ENCODE measurements at places on chromosomes 4 and X.

DNA sequence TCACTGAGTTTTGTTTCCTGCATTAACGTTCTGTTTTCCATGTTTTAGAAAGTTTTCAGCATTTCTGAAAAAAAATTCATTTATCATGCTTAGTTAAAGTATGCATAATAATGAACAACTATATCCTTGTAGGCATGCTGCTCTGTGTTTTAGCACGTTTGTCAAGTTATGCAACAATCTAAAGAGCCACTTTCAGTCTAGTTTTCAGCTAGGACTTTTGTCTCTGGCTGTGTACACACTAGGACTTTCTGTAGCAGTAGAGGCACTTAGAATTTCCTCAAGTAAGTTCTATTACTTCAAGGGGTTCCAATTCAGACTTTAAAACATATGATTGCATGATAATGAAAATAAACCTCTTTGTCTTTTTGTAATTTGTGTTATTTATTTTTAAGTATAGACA, 12.4 kb downstream of the DCAF8L1 start:
- DNase-seq: no peak

DNA sequence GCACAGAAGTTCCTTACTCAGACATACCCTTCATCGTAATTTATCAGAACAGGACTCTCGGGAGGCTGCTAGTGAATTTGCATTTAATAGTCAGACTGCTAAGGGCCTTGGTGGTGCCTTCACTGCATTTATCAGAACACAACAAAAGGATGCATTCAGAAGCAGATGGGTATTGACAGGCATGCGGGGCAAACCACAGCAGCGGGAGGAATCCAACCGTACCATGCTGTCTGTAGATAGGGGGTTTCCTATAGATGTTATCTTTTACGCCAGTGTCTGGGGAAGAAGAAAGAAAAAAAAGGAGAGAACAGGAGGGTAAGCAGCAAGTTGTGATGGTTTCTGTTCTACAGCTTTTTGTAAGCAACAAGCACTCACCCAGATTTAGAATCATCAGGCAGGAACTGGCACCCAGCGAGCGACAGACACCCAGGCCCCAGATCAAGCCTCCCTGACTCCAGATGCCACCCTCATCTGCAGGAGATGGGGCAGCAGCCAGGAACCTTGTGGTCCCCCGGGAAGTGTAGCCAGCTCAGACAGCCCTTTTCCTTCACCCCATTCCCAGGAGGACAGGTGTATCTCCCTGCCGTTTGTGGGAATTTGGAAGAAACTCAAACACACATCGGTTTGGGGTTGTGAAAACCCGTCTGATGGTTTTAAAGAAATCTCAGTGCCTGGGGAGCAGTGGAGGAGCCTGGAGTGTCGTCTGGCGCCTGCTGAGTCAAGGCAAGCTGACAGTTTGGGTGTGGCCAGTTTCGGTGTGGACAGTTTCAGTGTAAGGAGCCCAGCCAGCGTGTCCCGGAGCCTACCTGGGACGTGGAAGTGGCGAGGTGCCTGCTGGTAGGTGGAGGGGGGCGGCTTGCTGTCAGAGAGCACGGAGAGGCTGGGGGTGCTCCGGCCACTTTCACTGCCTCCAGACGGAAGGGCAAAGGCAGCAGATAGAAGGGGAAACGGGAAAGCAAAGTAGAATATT, 80.0 kb upstream of the AFAP1 start:
- no peak for DNase-seq

GRCh38 chrX:123873956-123874355, 14.1 kb downstream of the XIAP start:
- DNase-seq: no peak

DNA sequence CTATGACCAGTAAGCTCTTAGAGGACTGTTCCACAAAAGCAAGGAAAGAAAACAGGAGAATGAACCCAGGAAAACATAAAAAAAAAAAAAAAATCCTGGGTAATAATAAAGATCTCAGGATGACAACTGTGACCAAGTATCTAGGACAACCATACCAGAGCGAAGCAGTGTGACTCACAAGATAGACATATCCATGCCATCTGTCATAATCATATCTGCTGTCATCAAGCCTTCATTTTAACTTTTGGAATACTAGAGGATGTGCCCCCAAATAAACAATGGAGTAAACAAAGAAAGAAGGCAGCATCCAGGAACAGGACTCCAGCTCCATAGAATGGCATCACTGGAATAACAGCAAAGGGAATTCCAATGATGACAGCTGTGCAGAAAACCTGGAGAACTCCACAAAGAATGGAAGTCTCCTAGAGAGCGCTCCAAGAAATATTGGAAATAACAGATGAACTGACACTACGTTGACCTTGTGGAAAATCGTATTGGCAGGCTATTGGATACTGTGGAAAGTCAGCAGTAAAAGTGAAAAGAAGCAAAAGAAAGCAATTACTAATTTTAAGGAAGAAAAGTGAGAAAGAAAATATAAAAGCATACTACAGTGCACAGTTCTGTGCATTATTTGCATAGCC, 35.3 kb downstream of the HPGDS start:
- DNase-seq: no peak

DNA sequence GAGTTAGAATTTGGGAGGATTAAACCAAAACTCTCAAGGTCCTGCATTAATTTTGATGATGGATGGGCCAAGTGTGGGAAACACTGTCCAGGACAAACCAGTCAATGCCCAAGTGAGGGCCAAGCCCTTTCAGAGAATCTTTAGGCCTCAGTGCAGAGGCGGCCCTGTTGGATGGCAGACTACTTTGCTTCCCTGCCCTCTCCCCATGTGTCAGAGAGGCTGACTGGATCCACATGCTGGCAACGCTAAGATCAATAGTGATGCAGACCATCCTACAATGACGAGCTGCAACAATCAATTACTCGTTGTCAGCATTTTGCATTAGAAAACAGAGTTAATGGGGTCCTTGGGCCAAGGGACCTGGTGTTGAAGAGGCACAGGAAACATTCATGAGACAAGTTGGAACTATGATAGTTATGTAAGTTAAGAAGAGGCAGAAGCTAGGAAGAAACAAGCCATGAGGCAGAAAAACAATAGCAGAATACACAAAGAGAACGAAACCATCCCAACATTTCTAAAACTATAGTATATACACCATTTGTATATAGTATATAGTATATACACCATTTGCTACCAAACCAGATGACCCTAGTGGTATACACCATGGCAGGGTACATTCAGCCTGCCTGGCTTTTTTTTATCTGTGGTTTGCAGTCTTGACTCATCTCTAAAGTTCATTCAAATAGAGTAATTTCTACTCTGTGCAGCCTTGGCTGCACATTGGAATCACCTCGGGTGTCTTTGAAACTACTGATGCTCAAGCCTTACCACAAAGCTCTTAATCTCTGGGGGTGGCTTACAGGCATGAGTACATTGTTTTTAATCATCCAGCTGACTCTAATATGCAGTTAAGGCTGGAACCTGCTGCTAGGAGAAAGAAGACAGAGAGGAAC, 147.7 kb upstream of the GYPA start:
- DNase-seq: no peak

GRCh38 chrX:21756785-21757529, 959 bp downstream of the SMPX start:
- DNase-seq: no peak

GRCh38 chr4:158169506-158169905, 3.3 kb downstream of the GASK1B start:
- no peak for DNase-seq

- DNase-seq: no peak
These were observed 5.0 kb upstream of the MMAA start for GRCh38 chr4:145614233-145614610.

DNA sequence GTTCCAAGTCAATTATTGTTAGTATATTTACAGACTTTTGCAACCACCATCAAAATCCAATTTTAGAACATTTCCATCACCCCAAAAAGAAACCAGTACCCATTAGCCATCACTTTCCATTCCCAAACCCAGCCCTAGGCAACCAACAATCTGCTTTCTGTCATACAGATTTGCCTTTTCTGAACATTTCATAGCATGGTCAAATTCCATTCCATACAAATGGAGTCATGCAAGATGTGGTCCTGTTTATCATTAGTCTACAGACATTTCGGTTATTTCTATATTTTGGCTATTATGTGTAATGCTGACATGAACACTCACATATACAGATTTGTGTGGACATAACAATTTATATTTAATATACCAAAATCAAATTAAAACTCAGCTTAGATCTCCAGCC, 508.7 kb downstream of the ZNF674 start:
- no peak for DNase-seq

DNA sequence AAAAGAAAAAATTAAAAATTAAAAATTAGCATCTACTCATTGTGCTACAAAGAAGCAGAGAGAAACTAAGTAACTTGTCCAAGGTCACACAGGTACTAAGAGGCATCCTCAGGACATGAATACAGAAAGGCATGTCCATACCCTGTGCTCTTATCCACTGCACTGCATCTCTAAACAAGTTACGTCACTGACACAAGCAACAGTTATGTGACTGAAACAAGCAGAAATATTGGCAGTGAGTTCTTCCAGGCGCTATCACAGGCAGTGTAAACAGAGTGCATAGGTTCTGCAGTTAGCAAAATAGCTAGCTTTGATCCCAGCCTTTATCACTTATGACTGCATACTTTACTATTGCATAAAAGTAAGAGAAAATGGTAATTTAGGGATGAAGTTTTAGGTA, 7.9 kb downstream of the VEGFC start:
- no peak for DNase-seq

DNA sequence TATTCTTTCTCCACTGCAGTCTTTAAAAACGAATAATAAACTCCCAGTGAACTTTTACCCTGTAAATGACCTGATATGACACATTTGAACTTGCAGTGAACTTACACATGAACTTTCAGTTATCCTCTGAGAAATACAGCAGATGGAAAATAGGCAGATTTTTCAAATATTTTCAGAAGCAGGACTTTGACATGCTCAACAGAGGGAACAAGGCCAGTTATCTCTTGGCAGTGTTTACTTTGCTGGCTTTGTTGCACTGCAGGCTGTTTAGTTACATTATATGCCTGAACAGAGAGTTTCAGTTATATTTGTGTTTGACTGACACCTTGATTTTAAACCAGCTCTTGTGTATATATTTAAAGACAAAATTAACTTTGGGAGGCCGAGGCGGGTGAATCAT, 47.6 kb upstream of the FGG start:
- DNase-seq: no peak

- no peak for DNase-seq
These were observed 147.3 kb upstream of the FTHL17 start for GRCh38 chrX:31219174-31219573.

GRCh38 chr4:159685340-159686092, 582.6 kb downstream of the RAPGEF2 start:
- DNase-seq: no peak

GRCh38 chr4:54971474-54971950, 153.9 kb downstream of the KDR start:
- DNase-seq: no peak

GRCh38 chr4:27775156-27775555, 914.5 kb downstream of the STIM2 start:
- DNase-seq: no peak

DNA sequence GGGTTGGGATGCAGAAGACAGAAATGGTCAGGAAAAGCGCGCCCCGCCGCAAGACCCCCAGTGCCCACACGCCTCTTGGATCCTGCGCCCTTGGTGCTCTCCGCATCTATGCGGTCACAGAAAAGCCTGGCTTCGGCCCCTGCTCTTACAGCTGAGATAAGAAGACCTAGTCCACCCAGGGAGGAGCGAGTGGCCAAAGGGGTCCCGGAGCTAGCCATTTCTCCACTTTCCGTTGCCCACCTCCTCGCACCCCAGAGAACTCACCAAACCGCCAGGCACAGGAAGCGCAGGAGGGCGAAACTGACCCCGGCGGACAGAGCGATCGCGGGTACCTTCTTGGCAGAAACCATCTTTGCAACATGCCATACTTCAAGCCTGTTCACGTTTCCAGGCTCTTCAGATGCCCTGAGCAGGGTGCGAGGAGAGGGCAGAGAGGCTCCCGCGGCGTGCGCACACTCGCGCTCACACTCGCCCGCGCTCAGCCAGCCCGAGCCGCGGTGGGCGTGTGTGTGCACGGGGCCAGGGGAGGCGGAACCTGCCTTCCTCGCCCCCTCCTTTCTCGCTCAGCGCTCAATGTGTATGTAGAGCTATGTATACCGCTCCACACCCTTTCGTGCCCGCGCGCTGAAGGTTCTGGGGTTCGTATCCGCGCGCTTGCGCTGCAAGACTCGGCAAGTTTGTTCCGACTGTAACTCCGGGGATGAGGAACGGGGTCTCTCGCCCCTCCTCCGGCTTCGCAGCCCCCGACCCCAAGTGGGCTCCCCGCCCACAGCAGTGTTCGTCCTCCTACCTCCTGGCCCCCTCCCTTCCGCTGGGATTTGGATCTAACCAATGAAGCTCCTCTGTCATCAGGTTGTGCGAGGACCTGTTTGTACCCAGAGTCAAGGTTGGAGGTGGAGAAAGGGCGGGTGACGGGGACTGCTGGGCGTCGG, at the start of gene GABRA4:
Gene GABRA4 (minus strand): TSS at position 507 of the 932 bp plus-strand sequence. CDS start 157 bp downstream, at position 350.
- DNase-seq: no peak

GRCh38 chr4:77332696-77333270, 175.8 kb downstream of the CCNG2 start:
- no peak for DNase-seq

- DNase-seq: no peak
These were observed 51.3 kb upstream of the LEF1 start for GRCh38 chr4:108219998-108220397.

DNA sequence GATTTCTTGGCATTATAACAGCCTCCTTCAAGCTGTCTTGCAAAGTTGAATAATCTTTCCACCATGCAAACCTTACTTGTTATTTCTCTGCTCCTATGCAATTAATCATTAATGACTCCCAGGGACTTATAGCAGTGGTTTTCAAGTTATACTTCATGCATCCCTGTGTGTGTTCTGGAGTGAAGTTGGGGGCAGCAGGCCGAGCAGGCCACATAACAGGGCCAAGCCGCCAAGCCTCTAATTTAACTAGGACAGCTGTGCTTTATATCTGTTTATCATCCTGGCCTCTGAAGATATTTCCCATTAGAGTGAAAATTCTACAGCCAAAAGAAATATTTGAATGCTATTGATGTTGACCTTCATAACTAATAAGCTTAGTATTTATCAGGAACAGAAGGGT, 133.5 kb upstream of the PAK3 start:
- no peak for DNase-seq

- no peak for DNase-seq
These were observed 101.4 kb upstream of the IL15 start for GRCh38 chr4:141534985-141535384.

- DNase-seq: no peak
These were observed 122.4 kb downstream of the BCOR start for GRCh38 chrX:39975101-39975925.

DNA sequence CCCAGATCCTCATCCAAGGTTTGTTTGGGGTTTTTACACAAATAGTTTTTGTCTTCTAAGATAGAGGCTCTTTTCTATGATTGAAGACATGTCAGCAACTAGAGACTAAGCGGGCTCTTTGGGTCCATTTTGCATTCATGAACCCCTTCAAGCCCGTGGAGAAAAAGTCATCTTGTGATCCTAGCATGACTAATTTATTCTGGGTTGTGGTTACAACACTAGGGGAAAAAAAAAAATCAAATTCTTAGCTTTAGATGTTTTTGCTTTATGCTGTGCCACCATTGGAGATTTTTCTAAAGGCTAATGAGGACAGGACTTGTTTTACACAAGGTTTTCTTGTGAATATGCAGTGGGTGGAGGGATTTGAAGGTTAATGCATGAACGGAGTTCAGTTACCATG, 440.0 kb downstream of the PCDH7 start:
- DNase-seq: no peak

- no peak for DNase-seq
These were observed 28.3 kb upstream of the CFAP299 start for GRCh38 chr4:80307183-80307735.

All from hematopoietic multipotent progenitor cell treated with erythropoietin and hydrocortisone succinate and interleukin-3 and kit ligand, for 15 days (in vitro differentiated cells).